ENCODE measurements at places on chromosomes 6 and 20.

GRCh38 chr6:18997375-18997826 lies 610.3 kb downstream of the RNF144B start:
- no peak for DNase-seq

- DNase-seq = no peak
These were observed 1.8 kb downstream of the PKIG start for GRCh38 chr20:44584162-44584561.

DNA sequence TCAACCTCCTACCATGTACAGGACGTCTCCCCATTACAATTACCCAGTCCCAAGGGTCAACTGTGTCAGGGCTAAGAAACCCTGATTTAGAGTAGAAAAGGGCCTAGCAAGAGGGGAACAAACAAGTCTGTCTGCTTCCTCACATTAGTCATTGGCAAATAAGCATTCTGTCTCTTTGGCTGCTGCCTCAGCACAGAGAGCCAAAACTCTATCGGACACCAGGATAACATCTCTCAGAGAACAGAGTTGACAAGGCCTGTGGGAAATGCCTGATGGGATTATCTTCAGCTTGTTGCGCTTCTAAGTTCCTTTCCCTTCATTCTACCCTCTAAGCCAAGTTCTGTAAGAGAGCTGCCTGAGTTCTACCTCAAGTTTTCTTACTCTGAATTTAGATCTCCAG lies 19.0 kb upstream of the VSX1 start:
- no peak for DNase-seq

GRCh38 chr20:64062596-64063388 lies at the start of gene TCEA2:
Gene TCEA2 (plus strand): TSS chr20:64063198. CDS start chr20:64063313, 115 bp downstream.
- DNase-seq = peak; percentile 98

DNA sequence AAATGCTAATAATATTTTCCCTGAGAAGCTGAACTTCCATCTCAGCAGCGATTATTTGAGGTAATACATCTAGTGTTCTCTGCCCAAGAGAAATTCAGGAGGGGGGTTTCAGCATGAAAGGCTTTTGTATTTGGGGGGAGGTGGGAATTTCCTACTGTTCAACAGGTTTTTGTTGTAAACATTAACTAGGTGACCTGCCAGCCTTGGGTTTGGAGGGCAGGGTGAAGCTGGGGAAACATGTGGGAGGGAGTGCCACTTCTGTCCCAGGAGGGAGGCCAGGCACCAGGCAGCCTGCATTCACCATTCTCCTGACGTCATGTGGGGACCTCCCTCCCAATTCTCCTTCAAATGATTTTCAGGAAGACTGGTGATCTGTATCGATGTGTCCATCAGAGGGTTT lies 37.7 kb upstream of the PKHD1 start:
- DNase-seq = no peak

- DNase-seq = no peak
These were observed 255.9 kb upstream of the SULF2 start for GRCh38 chr20:48041078-48041780.

- DNase-seq = no peak
These were observed 172.4 kb downstream of the PLCB4 start for GRCh38 chr20:9241232-9241692.

DNA sequence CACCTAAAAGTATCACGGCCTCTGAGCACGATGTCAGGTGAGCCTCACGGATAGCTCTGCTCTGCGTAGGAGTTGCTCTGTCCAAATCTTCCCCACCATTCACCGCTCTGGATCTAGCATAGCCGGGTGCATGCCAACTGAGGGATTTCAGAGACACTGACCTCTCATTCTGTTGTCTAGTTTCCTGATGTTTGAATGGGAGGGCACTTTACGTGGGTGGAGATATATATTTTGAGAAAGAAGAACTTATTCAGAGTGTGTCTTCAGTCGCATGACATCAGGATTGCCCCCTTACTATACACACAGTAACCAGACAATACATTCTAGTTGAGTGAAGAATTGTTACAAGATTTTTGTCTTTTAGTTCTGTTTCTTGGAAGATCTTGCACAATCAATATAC lies 96.5 kb upstream of the CITED2 start:
- no peak for DNase-seq

- DNase-seq = no peak
These were observed 15.0 kb upstream of the KIF16B start for GRCh38 chr20:16588241-16588640.

DNA sequence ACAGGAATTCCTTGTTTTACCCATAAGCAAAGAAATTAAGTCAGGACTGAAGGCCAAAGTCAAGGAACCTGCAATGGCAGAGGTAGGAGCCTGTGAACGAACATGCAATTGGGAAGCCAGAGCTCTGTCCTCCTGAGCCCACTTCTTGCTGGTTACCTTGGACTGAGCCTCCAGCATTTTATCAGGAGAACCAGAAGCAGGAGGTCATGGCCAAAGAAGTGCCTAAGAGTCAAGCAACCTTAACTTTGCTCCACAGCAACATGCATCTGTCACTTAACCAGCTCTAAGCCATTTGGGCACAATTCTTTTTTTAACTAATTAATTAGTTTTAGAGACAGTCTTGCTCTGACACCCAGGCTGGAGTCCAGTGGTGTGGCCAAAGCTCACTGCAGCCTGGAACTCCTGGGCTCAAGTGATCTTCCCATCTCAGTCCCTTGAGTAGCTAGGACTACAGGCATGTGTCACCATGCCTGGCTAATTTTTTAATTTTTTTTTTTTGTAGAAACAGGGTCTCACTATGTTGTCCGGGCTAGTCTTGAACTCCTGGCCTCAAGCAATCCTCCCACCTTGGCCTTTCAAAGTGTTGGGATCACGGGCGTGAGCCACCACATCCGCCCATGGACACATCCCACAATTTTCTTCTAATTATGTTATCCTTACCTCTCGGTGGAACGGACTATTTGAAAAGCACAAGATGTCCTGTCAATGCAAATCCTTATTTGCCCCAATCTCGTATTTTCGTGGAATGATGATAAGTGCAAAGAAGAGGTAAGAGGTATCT lies 334.2 kb downstream of the CD83 start:
- DNase-seq = no peak

GRCh38 chr20:24738981-24739633 lies 210.0 kb upstream of the CST7 start:
- no peak for DNase-seq

DNA sequence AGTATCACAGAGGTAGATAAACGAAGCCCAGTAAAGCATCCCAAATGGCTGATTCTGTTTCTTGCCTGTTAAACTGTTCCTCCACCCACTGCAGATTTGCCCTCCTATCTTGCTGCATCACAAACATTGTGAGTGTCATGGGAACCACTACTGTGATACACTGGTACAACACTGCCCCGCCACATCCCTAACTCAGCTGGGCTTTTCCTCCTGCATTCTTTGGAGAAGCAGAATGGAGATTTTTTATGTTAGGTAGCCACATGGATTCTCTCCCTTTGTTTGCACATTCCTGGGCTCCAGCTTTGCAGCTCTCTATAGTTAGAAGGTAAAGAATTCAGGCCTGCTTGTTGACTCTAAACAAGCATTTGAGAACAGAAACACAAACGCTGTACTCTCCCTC lies 234.1 kb downstream of the TMEM242 start:
- no peak for DNase-seq

DNA sequence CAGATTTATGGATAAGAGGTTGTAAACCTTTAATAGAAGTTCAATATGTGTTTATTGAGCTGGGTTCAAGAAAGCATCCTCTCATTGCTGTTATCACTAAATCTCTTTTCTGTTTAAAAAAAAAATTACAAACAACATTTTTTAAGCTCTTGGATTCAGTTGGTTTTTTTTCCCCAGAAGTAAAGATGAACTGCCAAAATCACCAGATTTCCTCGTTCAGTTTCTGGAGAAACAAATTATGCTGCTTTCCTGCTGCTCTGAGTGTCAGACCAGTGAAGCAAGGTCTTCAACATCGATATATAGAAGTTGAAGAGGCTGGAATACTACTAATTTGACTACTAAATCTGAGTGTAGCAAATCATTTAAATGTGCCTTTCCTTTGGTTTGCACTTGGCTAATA lies 352.1 kb upstream of the IRAK1BP1 start:
- no peak for DNase-seq

GRCh38 chr6:43035495-43036194 lies 14.2 kb downstream of the RRP36 start:
- DNase-seq = no peak

DNA sequence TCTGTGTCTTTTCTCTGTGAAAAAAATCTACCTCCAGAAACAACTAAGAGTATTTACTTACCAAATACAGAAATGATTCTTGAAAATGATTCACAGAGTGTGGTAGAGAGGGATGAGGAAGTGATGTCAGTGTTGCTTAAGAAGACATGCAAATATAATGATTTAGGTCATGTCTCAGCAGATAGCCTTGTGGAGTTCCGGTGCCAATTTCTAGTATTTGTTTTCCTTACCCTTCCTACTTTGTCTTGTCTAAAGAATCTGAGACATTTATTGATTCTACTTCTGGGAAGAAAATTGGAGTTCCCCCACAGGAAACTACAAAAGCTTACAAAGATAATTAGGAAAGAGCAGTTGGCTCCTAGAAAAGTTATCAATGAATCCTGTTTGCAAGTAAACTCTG lies 68.8 kb downstream of the GJA1 start:
- DNase-seq = no peak

DNA sequence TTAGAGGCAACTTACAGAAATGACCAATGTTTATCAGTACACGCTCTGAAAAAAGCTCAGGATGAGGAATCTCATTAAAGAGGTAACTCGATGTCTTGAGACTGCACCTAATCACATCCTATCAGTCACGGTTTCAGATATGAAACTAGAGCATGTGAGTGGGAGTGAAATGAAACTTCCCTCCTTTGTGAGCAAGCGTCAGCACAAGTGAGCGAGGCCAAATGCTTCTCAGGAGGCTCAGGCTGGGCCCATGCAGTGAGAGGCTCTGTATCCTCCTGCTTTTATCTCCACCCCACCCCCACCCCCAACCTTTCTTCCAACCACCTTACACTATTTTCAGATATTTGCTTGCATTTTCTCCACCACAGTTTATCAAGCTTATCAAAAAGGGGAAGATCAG lies 140.8 kb upstream of the RIMS1 start:
- DNase-seq = no peak

DNA sequence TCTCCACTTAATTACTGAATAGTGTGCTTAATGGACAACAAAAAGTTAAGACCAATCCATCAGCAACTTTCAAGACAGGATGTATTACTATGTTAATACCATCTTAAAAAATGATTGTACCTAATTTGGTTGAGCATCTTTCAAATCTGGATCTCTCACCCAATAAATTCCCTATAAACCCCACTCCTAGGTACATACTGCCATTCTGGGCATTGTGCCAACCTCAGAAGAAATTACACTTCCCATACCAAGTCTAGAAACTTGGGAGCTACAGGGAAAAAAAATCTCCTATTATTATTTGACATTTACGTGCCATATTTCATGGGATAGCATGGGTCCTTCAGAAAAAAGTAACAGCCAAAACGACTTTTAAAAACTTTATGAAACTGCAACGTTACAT lies 5.1 kb downstream of the SYNCRIP start:
- DNase-seq = no peak

- DNase-seq = peak; percentile 82
These were observed 896 bp upstream of the RNASET2 start for GRCh38 chr6:166957087-166957804.

DNA sequence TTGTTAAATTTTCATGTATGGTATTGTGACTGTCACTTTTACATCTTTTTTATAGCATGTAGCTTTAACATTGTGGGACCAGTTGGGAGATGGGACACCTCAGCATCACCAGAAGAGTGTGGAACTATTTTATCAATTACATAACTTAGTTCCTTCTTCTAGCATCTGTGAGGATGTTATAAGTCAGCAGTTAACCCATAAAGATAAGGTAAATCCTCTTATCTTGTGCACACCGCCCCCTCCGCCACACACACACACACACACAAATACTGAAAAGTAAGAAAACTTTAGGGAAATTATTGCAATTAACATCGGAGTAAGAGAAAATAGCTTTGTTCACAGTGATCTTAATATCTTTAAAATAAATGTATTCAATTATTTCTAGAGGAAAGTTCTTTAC lies 60.9 kb downstream of the PGM3 start:
- DNase-seq = no peak

DNA sequence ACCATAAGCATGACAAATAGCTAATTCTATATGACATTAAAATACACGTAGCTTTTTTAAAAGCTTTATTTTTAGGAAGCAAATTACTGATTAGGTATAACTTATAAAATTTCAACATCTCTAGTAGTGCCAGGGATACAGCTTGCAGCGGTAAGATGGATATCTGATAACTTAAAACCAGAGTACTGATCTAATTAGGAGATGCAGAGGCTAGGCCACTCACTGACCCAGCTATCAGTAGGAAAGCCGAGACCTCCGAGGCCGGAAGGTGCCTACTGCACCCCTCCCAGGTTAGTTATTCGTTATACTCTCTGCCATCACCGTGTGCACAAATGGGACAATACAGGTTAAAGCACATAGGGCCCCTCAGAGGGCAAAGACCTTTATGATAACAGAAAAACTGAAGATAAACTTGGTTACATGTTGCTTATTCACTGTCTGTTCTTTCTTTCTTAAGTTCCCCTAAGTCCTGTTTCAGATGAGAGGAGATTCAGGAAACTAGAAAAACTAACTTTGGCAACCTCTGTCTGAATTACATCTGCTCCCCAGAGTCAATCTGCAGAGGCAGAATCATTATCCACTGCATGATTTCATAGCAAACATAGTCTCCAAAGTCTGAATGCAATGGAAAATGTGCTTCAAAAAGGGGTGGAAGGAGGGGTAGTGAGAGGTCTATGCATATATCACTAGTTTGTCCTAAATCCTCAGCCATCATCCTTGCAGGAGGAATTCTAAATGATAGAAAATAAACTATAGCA lies 60.8 kb downstream of the RIPOR2 start:
- DNase-seq = no peak

GRCh38 chr6:42400061-42400760 lies 51.5 kb downstream of the TRERF1 start:
- no peak for DNase-seq

GRCh38 chr20:34037121-34037520 lies 43.4 kb downstream of the RALY start:
- peak; percentile 81 for DNase-seq

DNA sequence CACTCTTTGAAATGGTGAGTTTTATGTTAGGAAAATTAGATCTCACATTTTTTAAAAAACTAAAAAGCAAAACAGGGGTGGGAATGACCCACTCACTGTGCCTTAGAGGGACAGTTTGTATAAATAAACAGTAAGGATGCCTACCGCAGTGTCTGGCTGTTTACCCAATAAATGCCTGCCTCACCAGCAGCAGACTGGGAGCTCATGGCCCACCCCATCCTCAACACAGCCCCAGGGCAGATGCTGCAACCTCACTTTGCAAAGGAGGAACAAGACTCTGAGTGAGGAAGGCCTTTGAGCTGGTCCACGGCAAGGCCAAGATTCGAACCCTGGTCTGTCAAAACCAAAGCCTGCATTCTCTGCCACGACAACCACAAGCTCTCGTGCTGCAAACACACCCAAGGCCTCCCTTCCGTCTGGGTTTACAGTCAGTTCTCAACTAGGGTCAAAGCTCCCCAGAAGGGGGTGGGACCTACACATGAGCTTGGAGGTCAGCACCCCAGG lies 77.8 kb downstream of the BMP7 start:
- no peak for DNase-seq

GRCh38 chr20:4608861-4609260 lies 112.8 kb upstream of the PRND start:
- no peak for DNase-seq

GRCh38 chr6:28988536-28989311 lies 16.4 kb downstream of the ZNF311 start:
- DNase-seq = peak; percentile 83

GRCh38 chr6:108083349-108083748 lies 8.8 kb upstream of the OSTM1 start:
- no peak for DNase-seq

- DNase-seq = no peak
These were observed 17.7 kb downstream of the CST8 start for GRCh38 chr20:23508449-23509229.

- DNase-seq = no peak
These were observed 33.7 kb upstream of the MDGA1 start for GRCh38 chr6:37731371-37731770.
